Naive thymus-derived CD4-positive, alpha-beta T cell (primary cell): ENCODE measurements at places on chromosomes 11 and 22. TPM values are rescaled to one million over a fixed set of nuclear protein-coding genes. Genes with fewer than 3 reads are reported as not detected.
A peak's percentile ranks its signal among the peaks of the same experiment; 100 is the strongest.

SMPD1 gene
- 34.5 TPM for polyA plus RNA-seq

NPAT gene
- 45.6 TPM for polyA plus RNA-seq

- H3K27me3 ChIP-seq: no peaks in the 10 kb centered on the region
- peak overlapping the region; percentile 57 for H3K4me3 ChIP-seq
- peaks cover 9% of the 10 kb centered on the region for H3K36me3 ChIP-seq
- H3K4me1 ChIP-seq: peaks cover 100% of the 10 kb centered on the region
- peak overlapping the region; percentile 82 for H3K27ac ChIP-seq
These were observed 55.0 kb downstream of the MYH9 start for GRCh38 chr22:36332623-36333332.

DNA sequence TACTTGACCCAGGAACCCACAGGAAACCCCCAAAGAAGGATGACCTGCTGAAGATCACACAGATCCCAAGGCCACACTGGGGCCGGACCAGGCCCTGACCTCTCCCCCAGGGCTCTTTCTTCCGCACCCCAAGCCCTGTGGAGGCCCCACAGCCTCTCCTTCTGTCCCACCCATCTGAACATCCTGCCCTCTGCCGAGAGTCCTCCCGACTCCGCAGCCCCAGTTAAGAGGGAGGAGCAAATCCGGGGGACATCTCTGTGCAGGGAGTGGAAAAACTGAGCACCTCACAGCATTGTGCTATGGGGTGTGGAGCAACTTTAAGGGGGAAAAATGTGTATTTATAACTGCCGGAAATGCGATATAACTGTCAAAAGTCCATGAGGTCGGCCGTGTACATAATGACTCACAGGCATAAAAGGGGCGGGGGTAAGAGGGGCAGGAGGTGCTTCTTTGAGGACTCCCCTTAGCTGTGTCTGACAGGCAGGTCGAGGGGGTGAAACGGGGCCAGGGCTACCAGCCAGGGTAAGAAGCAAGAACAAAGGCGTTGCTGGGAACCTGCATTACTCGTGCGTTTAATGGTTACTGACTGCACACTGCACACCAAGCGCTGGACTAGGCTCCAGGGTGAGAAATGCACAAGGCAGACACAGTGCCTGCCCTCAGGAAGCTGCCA, 57.2 kb downstream of the WNT11 start:
- peaks cover 24% of the 10 kb centered on the region for H3K4me1 ChIP-seq
- DNase-seq: no peak
- no peaks in the 10 kb centered on the region for H3K27me3 ChIP-seq

DNA sequence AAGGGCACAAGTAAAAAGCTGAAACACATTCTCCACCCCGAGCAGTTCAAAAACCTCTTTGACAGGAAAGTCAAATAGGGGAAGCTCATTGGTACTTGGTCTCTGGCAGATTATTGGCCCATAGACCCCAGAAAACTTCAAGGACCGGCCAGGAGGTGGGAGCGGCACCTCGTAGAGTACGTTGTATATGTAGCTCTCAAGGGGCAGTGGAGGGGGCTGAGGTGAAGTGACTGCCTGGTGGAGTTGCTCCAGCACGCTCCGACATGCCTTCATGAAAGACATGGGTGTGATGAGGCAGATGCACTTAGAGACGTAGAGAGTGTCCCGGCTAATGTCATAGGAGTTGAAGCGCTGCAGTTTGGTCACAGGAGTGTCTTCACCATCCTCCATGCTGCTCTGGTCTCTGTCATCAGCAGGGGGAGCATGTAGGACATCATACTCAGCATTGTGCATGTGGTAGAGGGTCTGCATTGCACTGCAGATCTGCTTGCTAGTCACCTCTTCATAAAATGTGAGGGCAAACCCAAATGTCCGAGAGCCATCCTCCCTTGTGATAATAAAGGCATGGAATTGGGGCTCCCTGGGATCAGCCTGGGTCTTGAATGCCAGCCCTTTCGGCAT, 61.3 kb downstream of the DENND5A start:
- H3K4me1 ChIP-seq: no peaks in the 10 kb centered on the region
- no peak overlapping the region for H3K4me3 ChIP-seq
- H3K36me3 ChIP-seq: no peaks in the 10 kb centered on the region
- no peaks in the 10 kb centered on the region for H3K27me3 ChIP-seq

TRIM51 gene
- not detected for polyA plus RNA-seq

MMP12 gene
- polyA plus RNA-seq: not detected

GRCh38 chr11:107785401-107785800, 73.2 kb downstream of the SLC35F2 start:
- H3K4me3 ChIP-seq: no peak overlapping the region
- no peaks in the 10 kb centered on the region for H3K36me3 ChIP-seq
- H3K27me3 ChIP-seq: no peaks in the 10 kb centered on the region
- no peaks in the 10 kb centered on the region for H3K4me1 ChIP-seq
- DNase-seq: no peak
- no peak overlapping the region for H3K27ac ChIP-seq

PIH1D2 gene
- not detected for polyA plus RNA-seq

CD6 gene
- 303 TPM for polyA plus RNA-seq

GRCh38 chr11:19378814-19379213, 138.1 kb upstream of the E2F8 start:
- no peak overlapping the region for H3K4me3 ChIP-seq
- no peaks in the 10 kb centered on the region for H3K36me3 ChIP-seq
- H3K27ac ChIP-seq: no peak overlapping the region
- DNase-seq: no peak

DNA sequence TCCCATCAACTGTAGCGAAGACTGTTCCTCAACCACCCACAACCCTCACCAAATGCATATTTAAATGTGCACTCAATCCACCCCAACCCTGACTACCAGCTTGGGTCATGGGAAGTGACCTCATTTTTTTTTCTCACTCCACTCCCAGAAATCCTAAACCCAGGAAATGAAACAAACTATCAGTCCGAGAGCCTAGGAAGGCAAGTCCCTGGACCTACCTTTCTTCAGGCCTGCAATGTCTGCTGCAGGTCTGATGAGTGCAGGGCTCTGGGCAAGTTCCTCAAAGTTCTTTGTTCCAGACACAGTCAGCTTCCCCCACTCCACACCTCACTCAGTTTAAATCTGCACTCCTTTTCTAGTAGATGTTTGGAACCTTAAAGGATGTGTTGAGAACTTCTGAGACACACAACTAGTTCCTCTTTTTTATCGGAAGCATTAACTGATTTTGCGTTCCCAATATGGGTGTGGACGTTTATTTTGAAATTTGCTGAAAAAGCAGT, at the start of gene MS4A4E:
Gene MS4A4E, minus strand, starts transcription at position 398 of the 500 bp plus-strand sequence. CDS start 13,082 bp downstream, outside the sequence.
- no peak within 1 kb of the TSS for H3K27ac ChIP-seq
- H3K4me1 ChIP-seq: no peaks in the 10 kb centered on the region
- no peak for DNase-seq

DNA sequence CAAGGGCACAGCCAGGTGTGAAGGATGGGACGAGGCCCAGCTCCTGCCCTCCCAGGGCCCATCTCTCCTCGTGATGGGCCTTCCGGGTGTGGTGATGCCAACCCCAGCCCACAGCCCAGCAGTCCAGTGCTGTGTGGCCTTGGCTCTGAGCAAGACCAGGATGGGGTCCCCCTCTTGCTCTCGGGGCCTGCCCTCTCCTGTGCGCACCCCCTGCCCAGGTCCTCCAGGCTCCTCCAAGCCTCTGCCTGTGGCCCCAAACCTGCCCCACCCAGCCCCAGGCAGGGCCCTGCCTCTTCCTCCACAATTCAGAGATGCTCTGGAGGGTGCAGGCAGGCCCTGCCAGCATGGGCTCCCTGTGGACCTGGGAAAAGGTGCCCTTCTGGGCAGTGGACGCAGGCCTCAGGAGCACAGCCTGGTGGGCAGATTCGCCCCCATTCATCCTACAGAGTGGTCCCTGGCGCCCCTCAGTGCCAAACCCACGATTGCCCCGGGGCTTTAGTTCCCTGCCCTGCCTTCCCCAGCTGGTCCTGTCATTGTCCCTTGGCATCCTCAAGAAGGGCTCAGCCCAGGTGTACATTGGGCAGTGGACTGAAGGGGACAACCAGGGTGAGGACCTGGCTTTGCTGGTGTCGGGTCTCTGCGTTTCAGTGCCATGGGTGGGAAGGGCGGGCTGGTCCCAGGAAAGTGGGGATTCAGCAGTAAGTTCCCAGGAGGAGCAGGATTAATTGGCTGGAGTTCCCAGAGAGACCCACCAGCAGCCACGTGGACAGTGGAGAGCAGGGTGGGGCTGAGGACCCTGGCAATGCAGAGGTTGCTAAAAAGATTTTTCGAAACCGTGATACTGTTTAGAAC, 19.8 kb downstream of the EIF1AD start:
- no peaks in the 10 kb centered on the region for H3K27me3 ChIP-seq
- no peaks in the 10 kb centered on the region for H3K36me3 ChIP-seq
- no peak for DNase-seq
- H3K27ac ChIP-seq: no peak overlapping the region

DNA sequence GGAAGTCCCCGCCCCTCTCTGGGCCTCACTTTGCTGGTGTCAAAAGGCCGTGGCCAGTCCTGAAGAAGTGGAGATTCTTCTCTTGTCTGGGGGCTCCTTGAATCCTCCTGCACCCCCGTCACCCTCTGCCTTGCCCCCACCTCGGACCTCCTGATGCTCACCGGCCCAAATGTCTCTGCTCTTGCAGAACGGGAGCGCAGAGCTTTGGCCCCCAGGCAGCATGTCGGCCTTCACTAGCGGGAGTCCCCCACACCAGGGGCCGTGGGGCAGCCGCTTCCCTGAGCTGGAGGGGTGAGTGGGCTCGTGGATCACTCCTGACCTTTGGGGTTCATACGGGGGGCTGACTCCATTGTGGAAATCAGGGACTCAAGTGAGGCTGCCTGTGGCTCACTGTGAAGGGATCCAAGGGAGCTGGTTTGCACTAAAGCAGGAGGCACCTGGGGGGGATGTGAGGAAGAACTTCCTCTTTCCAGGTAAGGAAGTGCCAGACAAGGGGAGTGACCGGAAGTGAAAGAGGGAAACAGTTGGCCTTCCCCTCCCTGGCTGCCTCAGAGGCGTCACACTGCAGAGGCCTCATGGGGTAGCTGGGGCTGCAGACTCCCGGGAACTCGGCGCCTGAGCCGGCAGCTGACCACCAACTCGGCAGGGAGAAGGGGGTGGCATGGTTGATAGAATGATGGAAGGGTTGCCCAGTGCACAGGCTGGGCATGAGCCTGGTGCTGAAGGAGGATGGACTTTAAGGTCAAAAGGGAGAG, 23.1 kb downstream of the CSF2RB start:
- no peaks in the 10 kb centered on the region for H3K4me1 ChIP-seq
- no peaks in the 10 kb centered on the region for H3K27me3 ChIP-seq
- no peak for DNase-seq
- no peak overlapping the region for H3K27ac ChIP-seq

DNA sequence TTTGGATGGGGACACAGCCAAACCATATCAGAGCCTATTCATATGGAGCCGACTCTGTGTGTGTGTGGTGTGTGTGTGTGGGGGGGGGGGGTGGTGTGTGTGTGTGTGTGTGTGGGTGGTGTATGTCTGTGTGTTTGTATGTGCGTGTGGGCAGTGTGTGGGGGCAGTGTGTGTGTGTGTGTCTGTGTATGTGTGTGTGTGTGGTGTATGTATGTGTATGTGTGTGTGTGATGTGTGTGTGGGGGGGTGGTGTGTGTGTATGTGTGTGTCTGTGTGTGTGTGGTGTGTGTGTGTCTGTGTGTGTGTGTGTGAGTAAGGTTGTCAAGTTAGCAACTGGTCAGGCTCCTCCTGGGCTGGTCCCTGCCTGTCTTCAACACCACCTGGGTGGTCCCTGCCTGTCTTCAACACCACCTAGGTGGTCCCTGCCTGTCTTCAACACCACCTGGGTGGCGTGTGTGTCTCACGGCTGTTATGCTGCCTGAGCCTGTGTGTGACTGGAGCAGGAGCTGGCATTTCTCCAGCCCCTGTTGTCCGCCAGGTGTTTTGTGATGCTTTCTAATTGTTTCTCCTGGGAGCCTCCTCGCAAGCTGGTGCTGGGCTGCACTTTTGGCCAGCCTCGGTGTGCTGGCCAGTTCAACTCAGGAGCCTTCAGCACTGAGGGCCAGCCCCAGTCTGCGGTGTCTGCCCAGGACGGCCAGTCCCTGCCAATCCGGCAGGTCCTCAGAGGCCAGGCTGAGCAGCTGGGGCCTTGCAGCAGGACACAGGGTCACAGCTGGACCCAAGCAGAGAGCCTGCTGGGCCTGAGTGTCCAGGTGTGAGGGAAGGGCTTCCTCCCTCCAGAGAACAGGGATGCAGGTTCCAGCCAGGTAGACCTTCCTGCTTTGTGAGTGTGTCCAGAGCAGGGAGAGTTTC, 21.5 kb upstream of the PVALB start:
- no peak overlapping the region for H3K27ac ChIP-seq
- no peak overlapping the region for H3K4me3 ChIP-seq
- H3K27me3 ChIP-seq: no peaks in the 10 kb centered on the region
- H3K4me1 ChIP-seq: no peaks in the 10 kb centered on the region
